ENCODE measurements at places on chromosomes 3 and 15.

- no peak for DNase-seq
These were observed 24.7 kb downstream of the ZNF80 start for GRCh38 chr3:114212646-114213045.

DNA sequence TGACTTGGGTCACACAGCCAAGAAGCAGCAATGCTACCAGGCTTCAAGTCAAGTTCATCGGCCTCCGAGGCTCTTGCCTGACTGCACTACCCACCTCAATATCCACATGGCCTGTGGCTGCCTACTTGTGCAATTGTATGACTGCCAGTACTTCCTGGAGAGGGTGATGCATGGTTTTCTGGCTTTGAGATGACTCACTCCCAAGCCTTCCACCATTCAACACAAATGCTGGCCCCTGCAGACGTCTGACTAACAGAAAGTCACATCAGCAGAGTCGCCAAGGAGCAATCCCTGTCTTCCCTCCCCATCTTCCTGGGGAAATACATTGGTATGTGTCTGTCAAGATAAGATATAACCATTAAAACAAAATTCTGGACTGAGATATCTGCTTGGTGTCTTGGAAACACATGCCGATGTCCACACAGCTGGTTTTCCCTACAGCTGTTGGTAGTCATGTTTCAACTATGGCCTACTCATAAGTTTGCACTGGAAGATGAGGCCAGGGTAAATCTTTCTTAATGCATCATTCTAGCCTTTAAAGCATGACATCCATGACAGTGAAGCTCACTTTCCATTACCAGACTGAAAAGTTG is 79.6 kb upstream of the SPATA12 start:
- no peak for DNase-seq

DNA sequence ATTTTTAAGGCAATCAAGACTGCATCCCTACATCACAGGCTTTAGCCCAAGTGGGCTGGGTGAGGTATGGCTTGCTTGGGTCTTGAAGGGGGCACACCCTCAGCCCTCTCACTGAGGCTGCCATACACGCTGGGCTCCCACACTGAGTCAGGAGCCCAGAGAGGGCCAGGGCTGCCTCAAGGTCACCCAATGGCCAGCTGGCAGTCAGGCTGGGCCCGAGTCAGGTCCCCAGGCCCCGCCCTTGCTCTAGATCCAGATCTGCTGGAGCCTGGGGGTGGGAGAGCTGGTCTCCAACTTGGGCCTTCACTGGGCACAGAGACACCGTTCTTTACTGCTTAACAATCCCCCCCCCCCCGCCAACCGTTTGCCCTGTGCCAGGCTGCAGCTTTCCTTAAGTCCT is 88.1 kb downstream of the IQSEC1 start:
- no peak for DNase-seq

GRCh38 chr3:10395671-10396070 is 74.8 kb upstream of the SEC13 start:
- DNase-seq, result no peak

GRCh38 chr3:3737531-3737930 is 61.7 kb upstream of the LRRN1 start:
- DNase-seq, result no peak

DNA sequence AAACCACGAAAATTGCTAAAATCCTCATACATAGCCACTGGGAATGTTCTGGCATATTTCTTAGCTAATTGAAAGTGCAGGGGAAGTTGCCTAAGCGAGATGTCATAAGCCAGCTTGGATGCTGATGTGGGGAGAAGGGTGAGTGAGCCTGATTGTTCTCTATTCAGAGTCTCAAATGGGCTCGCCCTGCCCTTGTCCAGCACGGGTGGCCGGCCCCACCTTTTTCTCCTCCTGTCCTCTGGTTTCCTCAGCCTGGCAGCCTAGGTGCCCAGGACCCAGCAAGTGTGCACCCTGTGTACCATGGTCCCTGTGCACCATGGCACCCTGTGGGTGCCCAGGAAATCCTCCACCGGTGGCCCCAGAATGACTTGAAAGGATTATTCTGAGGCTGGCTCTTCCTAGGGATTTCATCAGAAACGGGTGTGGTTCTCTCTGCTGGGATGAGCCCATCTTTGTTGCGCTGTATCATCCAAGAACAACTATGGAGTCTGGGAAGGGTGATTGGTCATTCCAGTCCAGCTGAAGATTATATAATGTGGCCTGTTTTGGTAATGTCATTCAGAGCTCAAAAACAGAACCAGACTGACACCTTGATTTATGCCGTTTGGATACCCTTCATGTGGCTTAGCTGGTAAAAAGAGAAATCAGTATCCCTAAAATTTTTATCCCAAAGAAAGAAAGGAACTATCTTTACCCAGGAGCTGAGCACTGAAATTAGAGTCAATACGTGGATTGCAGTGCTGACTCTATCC is 150.8 kb upstream of the BHLHE40 start:
- no peak for DNase-seq

DNA sequence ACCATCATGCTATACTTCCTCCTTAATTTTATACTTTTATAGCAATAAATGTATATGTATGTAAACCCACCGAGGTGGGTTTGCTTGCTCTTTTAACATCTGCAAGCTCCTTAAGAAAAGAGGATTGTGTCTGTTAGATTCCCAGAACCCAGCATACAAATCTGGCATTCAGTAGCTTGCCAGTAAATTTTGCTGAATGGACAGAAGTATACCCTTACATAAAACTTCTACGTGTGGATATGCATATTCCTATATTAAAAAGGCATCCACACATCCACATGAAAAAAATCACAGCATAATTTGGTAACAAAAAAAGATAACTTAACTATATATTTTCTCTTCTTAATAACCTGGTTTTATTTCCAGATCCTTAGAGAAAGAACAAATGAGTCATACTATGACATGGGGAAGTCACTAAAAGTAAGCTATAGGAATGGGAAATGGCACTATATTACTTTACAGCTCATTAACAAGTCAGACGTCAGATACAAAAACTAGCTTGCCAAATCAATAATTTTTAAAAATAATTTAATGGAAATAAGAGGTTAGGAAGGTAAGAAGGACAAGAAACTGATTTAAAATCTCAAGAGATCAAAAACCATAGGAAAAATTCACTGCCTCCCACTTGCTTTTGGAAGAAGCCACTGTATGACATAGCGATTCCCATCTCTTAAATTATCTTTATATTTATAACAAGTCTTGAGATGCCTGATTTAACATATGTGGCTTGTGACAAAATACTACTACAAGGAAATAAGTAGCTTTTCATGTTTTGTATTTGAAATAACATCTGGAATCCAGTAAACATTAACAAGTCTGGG is 68.7 kb downstream of the SUMF1 start:
- DNase-seq, result no peak

- DNase-seq, result no peak
These were observed at the start of gene THRB for GRCh38 chr3:24494618-24495325. THRB (minus strand) TSS chr3:24494850.

- no peak for DNase-seq
These were observed 74.0 kb upstream of the SNRPA1 start for GRCh38 chr15:101368861-101369642.

DNA sequence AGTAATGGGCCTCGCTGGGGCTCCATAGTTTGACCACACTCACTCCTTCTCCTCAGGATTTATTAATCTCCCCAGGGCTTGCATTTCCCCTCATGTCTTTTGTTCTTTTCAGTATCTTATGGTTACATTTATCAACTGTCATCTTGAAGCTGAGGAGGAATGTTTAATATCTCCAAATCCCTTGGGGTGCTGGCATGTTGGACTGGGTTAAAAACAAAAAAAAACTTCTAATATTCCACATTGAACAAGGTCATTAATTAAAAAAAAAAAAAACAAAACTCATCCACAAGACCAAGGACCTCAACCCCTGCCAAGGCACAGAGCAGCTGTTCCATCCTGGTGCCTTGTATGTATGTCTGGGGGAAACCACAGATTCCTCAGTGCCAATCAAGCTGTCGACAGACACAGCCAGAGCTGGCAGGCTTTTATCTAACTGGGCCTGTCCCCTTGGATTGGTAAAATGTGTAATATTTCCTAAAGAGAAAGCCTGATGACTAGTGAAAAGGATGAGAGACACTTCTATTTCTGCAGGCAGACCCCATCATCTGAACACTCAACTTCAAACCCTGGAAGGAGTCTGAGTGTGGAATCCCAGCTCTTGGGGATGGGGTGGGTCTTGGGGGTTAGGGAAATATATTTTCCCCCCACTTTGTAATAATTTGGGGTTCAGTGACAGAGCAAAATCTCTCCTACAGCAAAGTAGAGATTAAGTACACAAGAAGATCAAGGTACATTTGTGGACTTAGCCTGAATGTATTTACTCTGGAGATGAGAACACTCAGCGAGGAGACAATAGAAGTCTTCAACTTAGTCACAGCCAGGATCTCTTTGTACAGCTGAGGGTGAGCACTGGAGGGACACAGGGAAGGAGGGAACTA is 69.1 kb downstream of the TTC23 start:
- DNase-seq, result no peak

DNA sequence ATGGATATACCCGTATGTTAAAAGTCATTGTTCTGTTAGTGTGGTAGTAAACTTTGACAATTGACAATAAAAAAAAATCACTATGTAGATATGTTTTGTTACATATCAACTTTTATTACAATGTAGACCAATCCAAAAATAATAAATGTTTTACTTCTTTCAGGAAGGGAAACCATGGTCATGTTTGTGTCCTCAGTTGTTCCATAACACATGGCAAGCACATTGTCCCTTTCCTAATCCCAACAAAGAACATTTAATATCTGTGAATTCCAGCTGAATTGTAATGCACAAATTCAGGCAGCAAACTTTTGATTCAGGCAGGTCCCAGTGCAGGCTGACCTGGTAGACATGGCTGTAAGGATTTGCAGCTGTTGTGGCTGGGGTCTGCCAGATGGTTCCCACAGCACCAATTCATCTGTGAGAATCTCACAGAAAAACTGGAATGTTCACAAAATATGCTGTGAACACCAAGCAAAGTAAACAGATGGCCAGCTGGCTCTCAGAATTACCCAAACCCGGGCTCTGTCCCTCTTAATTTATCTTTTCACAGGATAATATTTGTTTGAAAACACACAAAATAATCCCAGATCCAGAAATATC is 1.9 kb upstream of the SPG21 start:
- no peak for DNase-seq

- no peak for DNase-seq
These were observed 8.5 kb downstream of the MAP6D1 start for GRCh38 chr3:183816681-183817510.

GRCh38 chr15:67907184-67907723 is 67.4 kb upstream of the RNU6-1 start:
- no peak for DNase-seq

DNA sequence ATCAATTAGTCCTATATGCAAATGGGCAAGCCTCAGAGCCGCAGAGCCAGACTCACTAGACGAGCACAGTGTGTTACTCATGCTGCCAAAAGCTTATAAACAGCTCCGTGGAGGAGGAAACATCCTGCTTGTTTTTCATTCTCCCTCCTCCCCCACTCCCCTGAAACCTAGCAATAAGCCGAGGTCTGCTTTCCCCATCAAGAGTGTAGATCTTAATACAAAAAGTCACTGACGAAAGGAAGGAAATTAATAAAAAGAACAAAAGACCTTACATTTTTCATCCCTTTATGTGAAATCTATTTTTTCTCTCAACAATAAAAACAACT is 88.5 kb downstream of the XXYLT1 start:
- no peak for DNase-seq

DNA sequence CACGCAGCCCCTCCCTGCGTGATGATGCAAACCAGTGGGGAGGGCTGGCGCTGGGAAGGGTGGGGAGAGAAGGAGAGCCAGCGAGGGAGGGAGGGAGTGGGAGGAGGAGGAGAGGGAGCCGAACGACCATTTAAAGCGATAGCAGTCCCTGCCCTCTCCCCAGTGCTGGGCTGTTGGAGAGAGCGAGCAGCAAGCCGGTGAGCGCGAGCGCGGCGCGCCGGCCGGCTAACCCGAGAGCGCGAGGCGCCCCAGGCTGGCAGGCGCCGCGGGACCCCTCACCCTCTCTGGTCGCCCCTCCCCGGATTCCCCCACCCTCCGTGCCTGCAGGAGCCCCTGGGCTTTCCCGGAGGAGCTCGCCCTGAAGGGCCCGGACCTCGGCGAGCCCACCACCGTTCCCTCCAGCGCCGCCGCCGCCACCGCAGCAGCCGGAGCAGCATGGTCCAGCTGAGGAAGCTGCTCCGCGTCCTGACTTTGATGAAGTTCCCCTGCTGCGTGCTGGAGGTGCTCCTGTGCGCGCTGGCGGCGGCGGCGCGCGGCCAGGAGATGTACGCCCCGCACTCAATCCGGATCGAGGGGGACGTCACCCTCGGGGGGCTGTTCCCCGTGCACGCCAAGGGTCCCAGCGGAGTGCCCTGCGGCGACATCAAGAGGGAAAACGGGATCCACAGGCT is at the start of gene GRM7:
Gene GRM7 (plus strand): TSS at position 162 of the 671 bp plus-strand sequence.
- no peak for DNase-seq

DNA sequence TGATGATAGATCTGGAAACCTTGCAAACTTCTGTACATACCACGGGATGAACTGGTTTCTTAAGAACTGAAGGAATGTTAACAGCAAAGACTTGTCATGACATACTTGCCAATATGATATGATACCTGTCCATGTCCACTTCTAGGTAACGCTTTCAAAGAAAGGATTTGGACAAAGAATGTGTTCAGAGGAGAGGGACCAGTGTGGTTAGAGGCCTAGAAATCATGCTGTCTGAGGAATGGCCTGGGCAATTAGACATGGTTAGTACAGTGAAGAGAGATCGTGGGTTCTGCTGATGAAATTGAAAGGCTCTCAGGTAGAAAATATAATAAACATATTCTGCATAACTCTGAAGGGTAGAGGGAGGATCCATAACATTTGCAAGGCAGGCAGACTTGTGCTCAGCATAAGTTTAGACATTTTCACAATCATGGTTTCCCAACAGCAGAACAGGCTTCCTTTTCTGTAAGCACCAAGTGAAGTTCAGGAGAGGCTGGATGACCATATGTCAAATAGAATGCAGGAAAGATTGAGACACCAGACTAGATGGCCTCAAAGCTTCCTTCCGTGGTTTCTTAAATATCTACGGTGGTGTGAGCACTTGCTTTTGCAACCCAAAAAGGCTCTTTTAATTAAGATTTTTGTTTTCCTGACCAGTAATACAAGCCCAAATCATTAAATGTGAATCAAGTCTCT is 39.9 kb downstream of the TGFBR2 start:
- DNase-seq, result no peak

DNA sequence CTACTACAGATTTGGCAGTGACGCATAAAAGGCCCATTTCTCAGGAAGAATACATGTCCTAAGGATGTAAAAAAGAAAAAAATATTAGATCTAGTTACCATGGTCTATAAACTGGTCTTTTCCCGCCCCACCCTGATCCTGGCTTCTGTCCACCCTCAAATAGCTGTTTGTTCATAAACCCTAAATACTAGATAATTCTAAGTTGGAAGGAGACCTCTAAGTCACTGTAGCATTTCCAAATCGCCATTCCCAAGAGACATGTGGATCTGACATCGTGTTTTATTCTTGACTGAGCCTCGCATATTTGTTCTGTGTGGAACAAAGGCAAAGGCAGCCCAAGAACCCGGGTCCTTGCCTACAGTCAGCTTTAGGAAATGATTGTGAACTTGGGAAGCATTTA is 49.0 kb downstream of the LMCD1 start:
- no peak for DNase-seq

- no peak for DNase-seq
These were observed 701 bp downstream of the EIF5A2 start for GRCh38 chr3:170907637-170908234.

GRCh38 chr15:23039917-23040281 is 530 bp upstream of the TUBGCP5 start:
- DNase-seq, result no peak

GRCh38 chr15:28243901-28244300 is 78.1 kb downstream of the HERC2 start:
- no peak for DNase-seq

Measured in activated CD8-positive, alpha-beta memory T cell treated with anti-CD3 and anti-CD28 coated beads for 1 hour (primary cell).